HuH-7.5 (cell line): ENCODE measurements at places on chromosomes 6 and 20.

DNA sequence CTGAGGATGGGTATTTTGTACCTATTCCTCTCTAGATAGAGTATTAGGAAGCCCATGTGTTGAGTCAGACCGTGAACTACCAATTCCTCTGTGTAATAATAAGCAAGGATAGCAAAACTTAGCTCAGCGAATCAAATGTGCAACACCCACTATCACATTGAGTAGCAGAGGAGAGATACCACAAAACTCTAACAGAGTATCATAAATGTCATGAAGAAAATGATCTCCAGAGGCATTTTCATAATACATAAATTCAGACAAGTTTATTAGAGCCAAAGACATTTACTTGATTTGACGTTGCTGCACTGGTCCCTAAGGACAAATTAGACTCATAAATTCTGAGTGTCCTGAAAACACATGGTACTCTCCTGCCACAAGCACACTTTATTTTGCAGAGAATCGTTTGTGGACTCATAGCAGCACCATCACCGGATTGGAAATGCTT is 245.2 kb downstream of the HAO1 start:
- DNase-seq: no peak

GRCh38 chr6:123712831-123713230 is 76.1 kb upstream of the TRDN start:
- no peak for DNase-seq

DNA sequence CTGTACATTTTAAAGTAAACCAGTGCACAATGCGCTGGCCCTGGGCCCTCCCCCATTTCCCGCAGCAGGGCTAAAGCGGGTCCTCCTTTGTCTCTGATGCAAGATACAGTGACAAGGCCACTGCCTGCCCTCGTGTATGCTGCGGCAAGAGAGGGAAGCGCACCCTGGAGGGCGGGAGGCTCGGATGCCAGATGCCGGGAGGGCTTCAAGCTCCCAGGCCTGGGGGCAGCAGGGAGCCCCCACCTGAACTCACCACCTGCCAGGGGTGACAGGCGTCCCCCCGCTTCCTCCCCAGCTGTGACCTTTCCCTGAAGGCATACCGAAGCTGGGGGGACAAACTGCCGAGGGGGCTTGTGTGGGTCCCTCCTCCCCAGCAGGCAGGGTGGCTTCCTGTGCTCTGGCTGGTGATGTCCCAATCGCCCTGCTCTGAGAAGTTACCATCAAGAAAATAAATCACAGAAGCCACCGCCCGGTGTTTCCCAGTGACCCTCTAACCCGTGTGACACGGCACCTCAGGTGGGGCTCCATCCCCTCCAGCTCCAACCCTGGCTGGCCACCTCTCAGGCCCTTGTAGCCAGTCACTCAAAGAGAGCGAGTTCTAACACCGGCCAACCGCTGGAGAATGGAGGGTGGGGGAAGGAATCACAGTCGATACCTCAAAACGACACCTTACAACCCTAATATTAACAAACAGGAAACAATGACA is 203.3 kb downstream of the PREX1 start:
- DNase-seq: no peak

DNA sequence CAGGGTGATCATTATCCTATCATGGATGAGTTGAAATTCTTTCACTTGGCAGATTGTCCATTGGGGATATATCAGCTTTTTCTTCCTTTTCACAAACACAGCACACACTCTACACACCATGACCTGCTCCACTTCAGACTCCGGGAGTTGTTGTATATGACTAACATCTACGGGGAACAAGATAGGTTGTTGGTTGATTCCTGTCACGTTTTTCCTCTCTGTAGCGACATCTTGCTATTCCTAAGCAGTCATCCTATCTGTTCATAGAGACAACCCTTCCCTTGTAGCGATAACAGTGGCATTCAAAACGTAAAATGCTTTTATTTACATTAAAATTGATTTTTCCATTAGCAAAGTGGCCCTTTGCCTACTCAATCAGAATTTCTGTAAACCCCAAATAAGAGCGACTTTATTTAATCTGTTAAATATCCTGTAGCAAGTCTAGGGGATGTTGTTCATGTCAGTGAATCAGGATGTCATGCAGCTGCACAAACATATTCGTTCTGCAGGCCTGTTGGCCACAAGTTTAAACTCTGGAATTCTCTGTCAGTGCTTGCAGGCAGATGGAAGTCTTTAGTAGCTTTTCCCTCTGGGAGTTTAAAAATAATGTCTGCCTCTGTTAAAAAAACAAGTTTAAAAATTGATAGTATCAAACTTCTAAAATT is 23.1 kb downstream of the PHACTR2 start:
- DNase-seq: no peak

DNA sequence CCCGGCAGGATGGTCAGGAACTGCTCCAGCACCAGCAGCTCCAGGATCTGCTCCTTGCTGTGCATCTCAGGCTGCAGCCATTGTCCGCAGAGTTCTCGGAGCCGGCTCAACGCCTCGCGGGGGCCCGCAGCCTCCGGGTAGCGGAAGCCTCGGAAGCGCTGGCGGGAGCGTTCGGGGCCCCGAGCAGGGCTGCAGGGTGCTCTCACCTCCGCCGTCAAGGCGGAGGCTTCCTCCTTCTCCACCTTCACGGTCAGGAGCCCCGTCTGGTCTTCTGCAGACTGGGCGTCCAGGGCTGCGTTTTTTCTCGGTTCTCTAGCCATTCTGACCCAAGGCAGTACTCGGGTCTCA is 434 bp downstream of the ZKSCAN4 start:
- DNase-seq: no peak

- DNase-seq: no peak
These were observed 158.3 kb downstream of the OPRM1 start for GRCh38 chr6:154197196-154197860.

DNA sequence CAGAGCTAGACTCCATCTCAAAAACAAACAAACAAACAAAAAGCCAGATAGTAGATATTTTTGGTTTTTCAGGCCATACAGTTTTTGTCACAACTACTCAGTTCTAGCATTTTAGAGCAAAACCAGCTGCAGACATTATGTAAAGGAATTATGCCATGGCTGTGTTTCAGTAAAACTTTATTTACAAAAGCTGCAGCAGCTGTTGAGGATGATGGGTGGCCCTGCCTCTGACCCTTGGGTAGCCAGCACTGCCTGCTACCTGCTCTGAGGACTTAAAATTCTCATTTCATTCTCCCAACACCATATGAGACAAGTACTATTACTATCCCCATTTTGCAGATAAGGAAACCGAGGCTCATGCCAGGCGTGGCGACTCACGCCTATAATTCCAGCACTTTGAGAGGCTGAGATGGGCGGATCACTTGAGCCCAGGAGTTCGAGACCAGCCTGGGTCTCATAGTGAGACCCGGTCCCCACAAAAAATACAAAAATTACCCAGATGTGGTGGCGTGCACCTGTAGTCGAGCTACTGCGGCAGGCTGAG is 56.3 kb downstream of the RIPOR3 start:
- no peak for DNase-seq

DNA sequence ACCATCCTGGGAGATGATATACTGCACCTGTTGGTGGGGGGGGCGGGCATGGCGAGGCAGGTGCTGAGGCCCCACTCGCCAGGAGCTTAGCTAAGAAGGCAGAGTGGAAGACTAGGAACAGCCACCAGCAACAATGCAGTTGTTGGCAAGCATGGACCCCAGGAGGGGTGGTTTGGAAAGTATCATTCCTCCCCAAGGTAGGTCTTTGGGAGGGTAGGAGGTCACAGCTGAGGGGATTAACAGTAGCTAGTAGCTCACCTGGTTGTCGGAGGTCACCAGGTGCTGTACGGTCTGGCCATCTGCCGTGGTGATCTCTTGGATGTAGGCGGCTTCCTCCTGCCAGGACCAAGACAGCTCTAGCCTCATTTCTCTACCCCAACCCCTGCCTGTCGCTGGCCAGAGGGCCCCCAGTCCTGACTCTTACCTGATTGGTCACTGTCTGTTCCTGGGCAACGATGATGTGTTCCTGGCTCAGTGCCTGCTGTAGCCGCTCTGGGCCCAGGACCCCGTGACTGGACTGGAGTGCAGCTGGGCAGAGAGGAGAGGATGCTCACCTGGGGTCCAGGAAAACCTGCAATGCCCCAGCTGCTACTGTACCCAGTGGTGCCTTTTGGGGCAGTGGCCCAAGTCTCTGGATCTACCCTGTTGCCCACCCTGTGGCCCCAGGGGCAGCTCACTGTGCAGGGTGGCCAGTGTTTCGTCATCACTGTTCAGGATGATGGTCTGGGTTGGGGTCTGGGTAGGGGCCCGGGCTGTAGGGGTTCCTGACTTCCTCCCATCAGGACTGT is 15.3 kb downstream of the PCIF1 start:
- no peak for DNase-seq

- DNase-seq: no peak
These were observed 802.9 kb downstream of the MAFB start for GRCh38 chr20:39885975-39886649.

- DNase-seq: no peak
These were observed 101.6 kb upstream of the TMEM30A start for GRCh38 chr6:75386050-75386770.

GRCh38 chr6:70849348-70850069 is 107.4 kb downstream of the B3GAT2 start:
- DNase-seq: no peak
